CD4-positive, alpha-beta T cell treated with Interleukin-12 subunit alpha and Interleukin-12 subunit beta, for 1 hour (primary cell): ENCODE measurements at places on chromosomes 2 and 18.

- no peak for DNase-seq
Measured at GRCh38 chr2:158204741-158205165, 103.1 kb downstream of the UPP2 start.

DNA sequence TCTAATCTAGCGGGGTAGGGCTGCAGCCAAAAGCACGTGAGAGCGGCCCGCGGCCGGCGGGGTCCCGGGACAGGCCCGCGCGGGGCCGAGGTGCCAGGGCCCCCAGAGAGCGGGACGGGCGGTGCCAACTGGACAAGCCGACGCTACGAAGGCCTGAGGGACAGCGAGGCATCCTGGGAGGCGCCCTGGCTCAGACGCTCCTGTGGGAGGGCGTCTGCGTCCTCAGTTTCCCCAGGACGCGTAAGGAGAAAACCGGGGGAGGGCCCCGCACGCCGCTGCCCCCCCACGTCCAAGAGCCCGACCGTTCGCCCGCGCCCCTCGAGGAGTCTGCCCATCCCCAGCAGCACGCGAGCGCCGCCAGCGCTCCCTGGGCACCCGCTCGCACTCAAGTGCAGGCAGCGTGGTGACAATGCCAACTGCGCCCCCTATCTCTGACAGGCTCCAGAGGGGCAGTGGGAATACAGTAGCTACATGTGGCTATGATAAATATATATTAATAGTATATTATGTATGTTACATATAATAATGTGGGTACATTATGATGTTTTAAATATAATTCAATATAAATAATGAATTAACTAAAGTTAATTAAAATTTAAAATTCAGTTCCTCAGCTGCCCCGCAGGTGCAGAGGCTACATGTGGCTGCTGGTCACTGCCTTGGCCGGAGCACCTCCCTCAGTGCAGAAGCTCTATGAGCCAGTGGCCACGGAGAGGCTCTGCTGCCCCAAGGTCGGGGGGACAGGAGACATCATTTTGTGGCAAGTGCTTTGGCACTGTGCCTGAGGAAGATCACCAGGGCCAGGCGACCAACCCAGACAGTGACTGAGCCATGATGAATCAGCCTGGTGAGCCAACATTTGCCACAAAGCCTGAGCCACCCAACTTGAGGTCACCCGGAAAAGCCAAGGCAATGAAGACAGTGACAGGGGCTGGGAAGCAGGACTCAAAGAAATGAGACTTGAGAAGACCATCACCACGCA is 5.5 kb upstream of the SFT2D3 start:
- peak; percentile 56 for DNase-seq

GRCh38 chr18:54269893-54270844 is 852 bp downstream of the POLI start:
- DNase-seq = peak; percentile 65

GRCh38 chr2:100877555-100877954 is 57.6 kb downstream of the NPAS2 start:
- no peak for DNase-seq

GRCh38 chr2:221495731-221496130 is 76.4 kb downstream of the EPHA4 start:
- DNase-seq = no peak

GRCh38 chr2:4873876-4874593 is 818.1 kb upstream of the SOX11 start:
- DNase-seq = no peak

- DNase-seq = peak; percentile 50
Measured at GRCh38 chr18:9103376-9103873, 926 bp downstream of the NDUFV2 start.
